NCI-H510A (cell line): ENCODE measurements at places on chromosomes 4 and X.

DNA sequence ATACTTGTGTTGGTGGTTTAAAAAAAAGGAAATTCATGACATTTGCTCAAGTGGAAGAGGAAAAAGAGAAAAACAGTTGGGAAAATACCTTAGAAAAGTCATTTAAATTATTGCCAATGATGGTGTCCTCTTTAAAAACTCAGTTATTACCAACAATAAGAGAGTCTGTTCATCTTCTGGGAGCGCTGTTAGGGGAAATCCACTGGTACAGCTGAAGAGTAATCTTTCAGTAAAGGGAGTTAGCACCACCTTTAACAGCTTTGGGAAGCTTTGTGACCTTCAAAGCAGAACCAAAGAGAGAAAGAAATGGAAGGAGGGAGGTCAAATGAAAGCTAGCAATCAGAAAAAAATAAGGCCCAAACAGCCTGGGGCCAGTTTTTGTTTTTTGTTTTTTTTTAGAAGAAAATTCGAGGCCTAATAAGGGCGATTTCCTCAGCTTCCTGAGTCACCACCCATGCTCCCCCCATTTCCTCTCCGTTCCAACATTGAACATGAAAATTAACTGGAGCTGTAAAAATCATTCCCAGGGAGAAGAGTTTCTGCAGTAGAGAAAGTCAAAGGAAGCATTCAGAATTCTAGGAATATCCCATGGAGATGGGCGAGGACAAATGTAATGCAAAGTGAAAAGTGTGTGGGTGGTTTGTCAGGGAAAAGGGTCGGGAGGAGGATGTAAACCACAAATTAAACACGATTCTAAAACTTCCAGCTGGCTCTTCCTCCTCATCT lies 115.1 kb downstream of the SH3KBP1 start:
- DNase-seq: no peak

DNA sequence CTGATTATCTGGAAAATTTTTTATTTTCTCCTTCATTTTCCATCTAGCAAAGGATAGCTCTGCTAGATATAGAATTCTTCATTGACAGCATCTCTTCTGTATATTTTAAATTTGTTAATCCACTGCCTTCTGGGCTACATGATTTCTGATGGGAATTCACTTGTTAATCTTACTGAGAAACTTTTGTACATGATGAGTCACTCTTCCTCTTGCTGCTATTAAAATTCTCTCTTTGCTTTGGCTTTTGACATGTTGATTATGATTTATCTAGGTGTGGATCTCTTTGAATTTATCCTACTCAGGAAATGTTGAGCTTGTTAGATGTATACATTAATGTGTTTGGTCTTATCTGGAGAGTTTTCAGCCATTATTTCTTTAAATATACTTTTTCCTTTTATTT lies 27.5 kb downstream of the OR13H1 start:
- DNase-seq: no peak

DNA sequence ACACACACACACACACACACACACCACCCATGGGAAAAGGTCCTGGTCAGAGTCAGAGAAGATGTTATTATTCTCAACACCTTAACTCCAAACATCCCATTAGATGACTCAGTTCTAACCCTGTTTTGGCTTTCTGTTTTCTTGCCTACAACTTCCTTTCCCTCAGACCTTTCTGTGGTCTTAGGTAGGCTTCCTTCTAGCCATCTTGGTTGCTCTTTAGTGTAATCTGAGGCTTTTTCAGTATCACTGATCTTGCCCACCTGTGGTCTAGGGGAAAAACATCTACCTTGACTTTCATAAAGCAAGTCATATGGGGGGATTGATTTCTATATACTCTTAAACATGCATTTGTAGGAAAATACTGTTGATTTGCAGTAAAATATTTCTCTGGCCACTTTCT lies 56.9 kb downstream of the ATG4A start:
- no peak for DNase-seq

DNA sequence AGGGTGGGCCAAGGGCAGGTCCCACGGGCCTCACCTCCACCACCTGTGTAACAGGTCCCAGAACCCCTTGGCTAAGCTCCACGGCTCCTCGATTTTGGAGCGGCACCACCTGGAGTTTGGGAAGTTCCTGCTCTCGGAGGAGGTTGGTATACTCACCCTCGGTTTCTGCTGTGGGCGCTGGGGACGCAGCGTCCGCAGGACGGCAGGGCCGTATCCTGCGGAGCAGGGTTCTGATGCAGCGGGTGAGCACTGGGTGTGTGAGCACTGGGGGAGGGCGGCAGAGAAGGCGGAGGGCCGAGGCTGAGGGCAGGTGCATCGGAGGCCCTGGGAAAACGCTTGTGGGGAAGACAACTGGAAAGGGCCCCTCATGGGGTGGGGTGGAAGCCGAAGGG lies 11.0 kb downstream of the ATP5ME start:
- no peak for DNase-seq

DNA sequence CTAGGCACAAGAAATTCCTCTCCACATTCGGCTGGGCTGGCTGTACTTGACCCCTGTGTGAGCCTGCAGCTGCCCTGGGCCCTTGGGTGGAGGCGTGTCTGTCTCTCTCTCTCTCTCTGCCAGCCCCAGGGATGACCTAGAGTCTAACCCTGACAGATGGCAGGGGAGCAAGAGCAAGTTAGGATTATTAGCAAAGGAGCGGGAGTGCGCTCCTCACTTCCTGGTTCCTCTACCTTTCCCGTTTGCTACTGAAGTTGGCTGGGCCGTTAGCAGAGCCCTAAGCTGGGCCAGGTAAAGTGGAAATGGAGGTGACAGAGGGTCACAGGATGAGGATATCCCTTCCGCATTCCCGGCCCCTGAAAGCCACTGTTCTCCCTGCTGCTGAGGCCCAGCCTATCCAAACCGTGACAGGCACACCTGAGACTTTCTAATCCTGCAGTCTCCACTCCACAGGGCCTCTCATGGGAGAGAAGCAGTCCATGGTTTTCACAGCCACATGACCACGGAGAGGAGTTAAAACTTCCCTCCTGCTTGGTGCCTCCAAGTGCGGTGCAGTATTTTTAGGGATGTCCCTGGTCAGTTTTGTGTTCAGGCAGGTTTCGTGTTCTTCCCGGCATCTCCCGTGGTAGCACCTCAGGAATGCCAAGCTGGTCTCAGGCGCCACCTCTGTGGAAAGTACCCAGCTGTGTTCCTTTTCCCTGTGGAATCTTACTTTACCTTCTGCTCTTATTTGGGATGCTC lies 79.3 kb downstream of the CLDN22 start:
- no peak for DNase-seq

DNA sequence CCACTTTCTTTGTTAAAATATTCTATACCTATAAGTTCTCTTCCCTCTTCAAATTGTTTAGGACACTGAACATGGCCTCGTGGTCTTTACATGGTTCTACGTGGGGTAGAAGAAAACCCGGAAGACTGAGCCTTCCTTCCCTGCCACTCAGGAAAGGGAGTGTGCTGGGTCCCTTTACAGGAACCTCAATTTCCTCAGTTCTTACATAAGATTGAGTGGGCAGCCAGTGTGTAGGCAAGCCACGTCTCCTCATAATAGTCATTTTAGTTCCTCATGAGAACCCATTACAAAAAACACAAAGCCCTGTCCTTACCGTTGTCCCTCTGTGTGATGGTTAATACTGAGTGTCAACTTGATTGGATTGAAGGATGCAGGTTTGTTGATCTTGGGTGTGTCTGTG lies 28.7 kb upstream of the SMIM10L2A start:
- DNase-seq: no peak

DNA sequence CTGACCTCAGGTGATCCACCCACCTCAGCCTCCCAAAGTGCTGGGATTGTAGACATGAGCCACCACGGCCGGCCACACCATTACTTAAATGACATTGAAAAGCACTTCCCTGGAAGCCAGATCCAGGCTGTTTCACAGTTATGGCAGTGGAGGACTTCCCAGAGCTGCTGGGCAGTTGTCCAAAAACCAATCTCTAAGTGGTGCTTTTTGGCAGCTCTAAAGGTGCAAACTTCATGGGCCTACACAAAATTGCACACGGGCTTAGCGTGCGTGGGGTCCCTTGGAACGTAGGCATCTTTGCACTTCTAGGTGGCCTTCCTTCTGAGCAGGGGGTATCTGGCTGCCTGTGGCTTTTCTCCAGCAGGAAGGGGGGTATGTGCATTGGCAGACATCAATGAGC lies 172.3 kb downstream of the SHOX start:
- no peak for DNase-seq

DNA sequence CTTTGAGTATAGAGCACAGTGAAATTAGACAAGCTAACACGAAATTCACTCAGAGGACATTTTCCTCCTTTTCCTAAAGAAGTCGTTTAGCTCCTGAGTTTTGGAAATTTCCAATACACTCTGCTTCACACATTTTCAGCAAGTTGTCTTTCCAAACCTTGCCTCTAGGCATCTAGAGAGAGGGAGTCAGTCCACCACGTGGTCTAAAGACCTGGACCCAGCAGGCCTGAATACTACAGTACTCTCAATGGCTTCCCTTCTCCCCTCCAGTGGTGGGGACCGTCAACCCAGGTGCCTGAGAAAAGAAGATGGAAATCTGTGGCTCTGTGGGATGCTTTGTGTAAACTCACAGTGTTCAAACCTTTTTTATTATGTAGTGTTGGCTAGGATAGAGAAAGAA lies 13.9 kb upstream of the SCML2 start:
- no peak for DNase-seq

- no peak for DNase-seq
These were observed 111.9 kb downstream of the SH3RF1 start for GRCh38 chr4:169158861-169159260.

DNA sequence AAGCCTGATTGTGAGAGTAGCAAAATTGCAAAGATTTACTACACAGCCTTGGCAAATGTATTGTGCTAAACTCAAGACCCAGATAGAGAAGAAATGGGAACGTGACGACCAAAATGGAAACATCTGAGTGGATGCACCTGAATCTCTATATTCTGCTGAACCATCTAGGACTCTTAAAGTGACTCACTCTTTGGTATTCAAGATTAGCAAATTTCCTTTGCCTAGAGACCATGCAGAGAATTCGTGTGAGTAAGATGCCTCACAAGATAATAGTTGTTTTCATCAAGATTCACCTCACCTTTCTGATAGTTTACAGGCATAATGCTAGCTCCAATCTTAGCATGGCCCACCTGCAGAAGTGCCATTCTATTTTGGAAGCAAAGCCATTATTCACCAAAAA lies 14.4 kb upstream of the ATOH1 start:
- DNase-seq: no peak

DNA sequence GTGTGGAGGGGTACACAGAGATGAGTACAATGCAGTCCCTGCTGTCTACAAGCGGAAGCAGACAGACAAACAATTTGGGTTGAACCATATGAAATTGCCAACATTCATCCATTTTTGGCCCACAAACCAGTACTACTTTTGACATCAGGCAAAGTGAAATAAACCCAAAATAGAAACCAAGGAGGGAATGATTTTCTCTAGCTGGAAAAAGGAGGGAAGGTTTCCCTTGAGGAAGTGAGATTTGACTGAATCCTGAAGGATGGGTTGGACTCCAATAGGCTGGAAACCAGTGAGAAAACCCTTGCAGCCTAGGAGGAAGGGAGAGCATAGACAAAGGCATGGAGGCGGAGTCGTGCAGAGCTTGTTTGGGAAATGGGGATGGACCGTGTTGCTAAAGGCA lies 63.5 kb upstream of the PJA1 start:
- no peak for DNase-seq

- DNase-seq: no peak
These were observed 69.5 kb downstream of the PDE5A start for GRCh38 chr4:119559044-119559647.

DNA sequence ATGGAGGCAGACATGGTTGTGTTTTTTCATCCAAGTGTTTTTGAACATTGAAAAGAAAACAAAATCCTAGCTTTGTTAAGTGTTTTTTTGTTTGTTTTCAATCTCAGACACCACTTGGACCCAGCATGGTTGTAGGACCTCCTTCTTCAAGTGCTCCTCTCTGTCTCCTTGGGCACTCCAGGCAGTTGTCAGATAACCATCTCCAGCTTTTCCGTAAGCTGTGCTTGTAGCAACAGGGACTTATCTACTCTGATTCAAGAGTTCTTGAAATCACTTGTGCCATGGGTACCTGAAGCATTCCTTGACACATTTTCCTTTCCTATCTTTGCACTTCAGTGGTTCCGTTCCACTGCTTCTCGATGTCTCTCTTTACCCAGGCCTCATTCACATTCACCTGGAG lies 334.9 kb upstream of the DDX53 start:
- no peak for DNase-seq

DNA sequence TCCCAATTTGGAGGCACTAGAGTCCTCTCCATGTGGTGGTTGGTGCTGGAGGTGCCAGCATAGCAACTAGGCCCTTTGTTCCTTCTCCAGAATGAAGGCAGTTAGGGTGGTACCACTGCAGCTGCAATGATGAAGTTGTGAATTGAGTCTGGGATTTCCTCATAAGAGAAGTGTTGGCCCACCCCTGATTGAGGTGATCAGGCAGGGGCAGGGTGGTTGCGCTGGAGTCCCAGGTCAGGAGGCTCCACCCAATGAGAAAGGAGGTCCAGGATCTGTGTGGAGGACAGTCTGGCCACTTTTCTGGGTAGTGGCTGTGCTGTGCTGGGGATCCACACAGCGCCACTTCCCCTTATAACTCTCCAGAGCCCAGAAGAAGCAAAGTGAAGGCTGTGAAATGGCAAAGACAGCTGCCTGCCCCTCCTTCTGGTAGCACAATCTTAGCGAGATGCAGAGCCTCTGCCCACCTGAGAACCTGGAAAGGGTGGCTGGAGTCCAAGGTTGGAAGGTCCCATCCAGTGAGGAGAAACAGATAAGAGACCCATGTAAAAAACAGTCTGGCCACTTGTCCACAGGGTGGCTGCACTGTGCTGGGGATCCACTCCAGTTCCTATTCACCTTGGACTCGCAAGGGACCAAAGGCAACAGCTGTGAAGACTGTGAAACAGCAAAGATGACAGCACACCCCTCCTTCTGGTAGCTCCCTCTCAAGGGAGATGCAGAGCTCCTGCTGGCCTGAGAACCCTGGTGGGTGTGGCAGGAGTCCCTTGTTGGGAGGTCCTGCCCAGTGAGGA lies 124.6 kb downstream of the RRAGB start:
- DNase-seq: no peak

- no peak for DNase-seq
These were observed 78.1 kb upstream of the BOD1L1 start for GRCh38 chr4:13705521-13706041.
